ENCODE measurements at places on chromosomes 13 and 19.

DNA sequence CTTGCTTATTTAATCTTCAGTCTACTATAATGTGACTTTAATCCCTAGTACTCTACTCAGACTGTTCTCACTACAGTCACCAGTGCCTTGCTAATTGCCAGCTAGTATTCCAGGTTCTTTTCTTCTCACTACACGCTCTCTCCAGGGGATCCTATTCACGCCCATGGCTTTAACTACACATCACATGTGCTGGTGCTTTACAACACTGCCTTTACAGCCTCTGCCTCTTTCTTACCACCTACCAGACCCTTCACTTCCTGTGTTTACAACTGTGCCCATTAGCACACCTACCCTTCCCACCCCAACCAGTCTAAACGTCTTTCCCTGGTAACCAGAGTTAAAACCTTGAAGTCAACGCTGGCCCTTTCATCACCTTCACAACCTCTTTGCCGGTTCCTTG lies 249.5 kb downstream of the DNAJC15 start:
- DNase-seq, result no peak

GRCh38 chr19:3625996-3626472 lies 556 bp downstream of the CACTIN start:
- no peak for DNase-seq

DNA sequence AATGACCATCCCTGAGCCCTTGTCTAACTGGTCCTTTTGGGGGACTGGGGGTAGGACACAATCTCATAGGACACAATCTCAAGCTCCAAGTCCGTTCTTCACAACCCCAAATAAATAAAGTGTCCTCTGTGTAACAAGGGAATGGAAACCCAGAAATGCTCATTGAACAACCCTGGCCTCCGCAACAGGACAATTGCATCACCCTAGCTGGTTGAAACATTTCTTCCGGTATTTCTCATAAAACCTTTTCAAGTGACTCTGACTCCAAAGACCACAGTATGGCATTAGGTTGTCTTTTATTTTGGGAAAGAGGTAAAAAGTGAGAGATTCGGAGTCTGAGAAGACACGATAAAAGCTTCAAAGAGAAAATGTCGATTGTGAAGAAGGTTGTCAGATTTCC lies 186.6 kb downstream of the ZNF536 start:
- no peak for DNase-seq

DNA sequence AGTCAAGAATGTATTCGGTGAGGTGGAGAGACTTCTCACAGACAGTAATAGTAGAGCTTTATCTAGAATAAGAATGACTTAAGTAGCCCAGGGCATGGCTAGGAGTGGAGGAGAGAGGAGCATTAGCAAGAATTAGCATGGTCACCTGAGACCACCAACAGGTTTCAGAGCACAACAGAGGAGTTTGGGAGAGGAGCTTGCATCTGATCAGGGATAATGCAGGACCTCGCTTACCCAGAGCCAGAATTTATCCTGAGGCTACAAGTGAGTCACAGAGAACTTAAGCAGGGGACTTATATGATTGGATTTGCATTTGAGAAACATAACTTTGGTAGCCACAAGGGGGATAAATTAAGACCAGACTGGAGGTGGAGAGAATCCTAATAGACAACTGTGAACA lies 102.1 kb upstream of the FNDC3A start:
- no peak for DNase-seq

DNA sequence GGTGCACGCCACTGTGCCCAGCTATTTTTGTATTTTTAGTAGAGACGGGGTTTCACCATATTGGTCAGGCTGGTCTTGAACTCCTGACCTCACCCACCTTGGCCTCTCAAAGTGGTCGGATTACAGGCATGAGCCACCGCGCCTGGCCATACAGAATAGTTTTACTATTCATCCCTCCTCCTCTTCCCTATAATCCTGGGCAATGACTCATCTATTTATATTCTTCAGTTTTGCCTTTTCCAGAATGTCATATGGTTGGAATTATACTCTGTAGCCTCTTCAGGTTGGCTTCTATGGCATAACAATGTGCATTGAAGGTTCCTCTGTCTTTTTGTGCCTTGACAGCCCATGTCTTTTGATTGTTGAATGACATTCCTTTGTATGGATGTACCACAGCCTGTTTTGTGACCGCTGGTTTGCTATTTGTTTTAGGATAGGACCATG lies 22.2 kb upstream of the LRP3 start:
- no peak for DNase-seq

DNA sequence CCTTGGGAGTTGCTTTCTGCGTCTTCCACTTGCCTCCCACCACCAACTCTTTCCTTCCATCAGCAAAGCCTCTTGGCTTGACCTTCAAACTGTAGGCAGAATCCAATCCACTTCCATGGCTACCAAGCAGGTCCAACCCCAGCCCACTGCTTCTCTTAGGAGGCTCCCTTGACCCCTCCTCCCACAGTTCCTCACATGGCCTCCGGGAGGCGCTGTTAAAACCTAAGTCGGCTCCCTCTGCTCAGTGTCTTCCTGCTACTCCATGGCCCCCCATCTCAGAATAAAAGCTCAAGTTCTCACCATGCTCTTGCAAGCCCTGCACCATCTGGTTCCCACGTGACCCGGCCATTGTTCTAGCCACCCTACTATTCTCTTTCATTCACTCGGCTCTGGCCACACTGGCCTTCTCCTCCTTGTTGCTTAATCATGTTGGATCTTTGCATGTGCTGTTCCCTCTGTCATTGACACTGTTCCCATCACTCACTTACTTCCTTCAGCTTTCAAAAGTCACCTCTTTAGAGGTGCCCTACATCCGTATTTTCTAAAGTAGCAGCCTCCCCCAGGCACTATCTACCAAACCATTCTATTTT lies 7.5 kb downstream of the IZUMO2 start:
- no peak for DNase-seq

GRCh38 chr13:21884299-21884909 lies 213.5 kb downstream of the FGF9 start:
- DNase-seq, result no peak

DNA sequence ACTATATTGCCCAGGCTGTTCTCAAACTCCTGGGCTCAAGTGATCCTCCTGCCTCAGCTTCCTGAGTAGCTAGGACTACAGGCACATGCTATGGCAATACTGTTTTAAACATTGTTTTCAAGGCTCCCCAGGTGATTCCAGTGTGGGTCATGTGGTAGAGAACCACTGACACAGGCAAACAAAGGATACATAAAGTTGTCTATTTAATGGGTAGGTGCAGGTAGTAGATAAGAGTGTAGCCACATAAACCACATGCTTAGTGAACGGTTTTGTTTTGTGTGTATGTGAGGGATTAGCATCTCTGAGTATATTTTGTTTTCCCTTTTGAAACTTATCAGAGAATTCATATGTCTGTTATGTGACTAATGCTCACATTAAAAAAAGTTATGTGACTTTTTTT lies 36.7 kb downstream of the USPL1 start:
- DNase-seq, result no peak

GRCh38 chr19:55491546-55492360 lies 3.5 kb downstream of the SSC5D start:
- DNase-seq, result no peak

Measured in GOT3 (cell line).